ENCODE measurements at places on chromosomes 7 and 10. TPM values are rescaled to one million over a fixed set of nuclear protein-coding genes. Genes with fewer than 3 reads are reported as not detected.

DNA sequence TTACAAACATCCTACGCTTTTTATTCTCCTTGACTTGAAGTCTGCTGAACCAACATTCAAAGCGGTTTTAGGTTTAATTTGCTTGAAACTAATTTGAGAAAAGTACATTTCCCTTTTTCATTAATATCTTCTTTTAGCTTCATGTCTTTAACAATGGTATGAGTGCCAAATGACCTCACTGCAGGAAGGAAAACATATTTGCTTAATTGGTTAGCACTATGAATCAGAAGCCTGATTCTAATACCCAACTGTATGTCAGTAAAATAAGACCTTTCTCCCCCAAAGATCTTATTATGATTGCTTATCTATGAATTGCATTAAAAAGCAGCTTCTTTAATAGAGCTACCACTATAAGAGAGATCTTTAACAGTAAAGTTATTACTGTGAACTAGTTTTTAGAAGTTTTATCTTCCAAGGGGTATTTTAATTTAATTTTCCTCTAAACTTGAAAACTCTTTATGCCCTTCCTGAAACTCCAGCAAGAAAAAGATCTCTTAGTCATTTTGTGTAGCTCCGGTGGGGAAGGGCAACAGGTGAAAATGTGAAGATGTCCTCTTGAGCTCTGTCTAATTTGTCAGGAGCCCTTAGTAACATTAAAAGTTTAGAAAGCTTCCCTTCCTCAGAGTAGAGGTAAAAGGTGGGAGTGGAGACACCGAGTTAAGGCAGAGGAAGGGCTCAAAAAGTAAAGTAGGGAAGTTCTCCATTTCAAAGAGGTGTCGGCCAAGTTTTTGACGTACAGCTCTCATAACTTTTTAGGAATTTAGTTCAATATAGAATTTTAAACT is 6.1 kb downstream of the COL1A2 start:
- no peak overlapping the region for H3K4me3 ChIP-seq
- H3K4me1 ChIP-seq, result no peaks in the 10 kb centered on the region
- no peaks in the 10 kb centered on the region for H3K27me3 ChIP-seq
- no peaks in the 10 kb centered on the region for H3K36me3 ChIP-seq
- no peak for DNase-seq

Gene PAX4
- total RNA-seq, result not detected

Gene ITPRIP
- 13.5 TPM for total RNA-seq

DNA sequence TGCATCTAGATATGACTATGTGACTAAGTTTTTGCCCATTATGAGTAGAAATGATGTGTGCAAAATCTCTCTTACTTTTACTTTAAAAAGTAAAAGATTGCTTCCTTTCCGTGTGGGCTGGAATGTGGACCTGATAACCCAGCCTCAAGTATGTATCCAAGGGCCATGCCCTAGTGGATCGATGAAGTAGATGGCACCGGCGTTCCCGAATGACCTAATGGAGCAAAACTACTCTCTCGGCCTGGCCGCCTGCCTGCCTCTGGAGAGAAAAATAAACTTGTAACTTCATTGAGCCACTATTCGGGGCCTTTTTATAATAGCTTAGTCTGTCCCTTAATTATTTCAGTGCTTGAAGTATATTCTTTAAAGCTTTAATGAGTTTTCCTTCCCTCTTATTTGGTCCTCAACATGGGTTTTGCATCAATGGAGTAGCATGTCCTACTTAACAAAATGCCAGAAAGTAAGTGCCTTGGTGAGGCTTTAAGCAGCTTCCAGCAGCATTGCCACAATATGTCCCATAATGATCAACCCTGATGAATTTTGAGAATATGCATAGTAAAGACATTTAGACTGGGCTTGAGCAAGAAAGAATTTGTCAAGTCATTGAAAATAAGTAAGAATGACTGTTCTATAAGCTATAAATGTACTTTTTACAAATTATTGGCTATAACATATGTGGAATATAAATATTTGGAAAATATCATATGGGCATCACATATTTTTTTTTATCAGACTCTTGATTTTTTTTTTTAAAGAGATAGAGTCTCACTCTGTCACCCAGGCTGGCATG is 61.4 kb downstream of the PLXDC2 start:
- H3K27me3 ChIP-seq, result no peaks in the 10 kb centered on the region
- H3K27ac ChIP-seq, result no peak overlapping the region
- no peaks in the 10 kb centered on the region for H3K4me1 ChIP-seq
- H3K36me3 ChIP-seq, result no peaks in the 10 kb centered on the region
- no peak overlapping the region for H3K4me3 ChIP-seq

- H3K4me1 ChIP-seq, result no peaks in the 10 kb centered on the region
- H3K4me3 ChIP-seq, result no peak overlapping the region
- DNase-seq, result no peak
- H3K36me3 ChIP-seq, result no peaks in the 10 kb centered on the region
Measured at GRCh38 chr7:75854233-75854632, 24.6 kb upstream of the RHBDD2 start.

DNA sequence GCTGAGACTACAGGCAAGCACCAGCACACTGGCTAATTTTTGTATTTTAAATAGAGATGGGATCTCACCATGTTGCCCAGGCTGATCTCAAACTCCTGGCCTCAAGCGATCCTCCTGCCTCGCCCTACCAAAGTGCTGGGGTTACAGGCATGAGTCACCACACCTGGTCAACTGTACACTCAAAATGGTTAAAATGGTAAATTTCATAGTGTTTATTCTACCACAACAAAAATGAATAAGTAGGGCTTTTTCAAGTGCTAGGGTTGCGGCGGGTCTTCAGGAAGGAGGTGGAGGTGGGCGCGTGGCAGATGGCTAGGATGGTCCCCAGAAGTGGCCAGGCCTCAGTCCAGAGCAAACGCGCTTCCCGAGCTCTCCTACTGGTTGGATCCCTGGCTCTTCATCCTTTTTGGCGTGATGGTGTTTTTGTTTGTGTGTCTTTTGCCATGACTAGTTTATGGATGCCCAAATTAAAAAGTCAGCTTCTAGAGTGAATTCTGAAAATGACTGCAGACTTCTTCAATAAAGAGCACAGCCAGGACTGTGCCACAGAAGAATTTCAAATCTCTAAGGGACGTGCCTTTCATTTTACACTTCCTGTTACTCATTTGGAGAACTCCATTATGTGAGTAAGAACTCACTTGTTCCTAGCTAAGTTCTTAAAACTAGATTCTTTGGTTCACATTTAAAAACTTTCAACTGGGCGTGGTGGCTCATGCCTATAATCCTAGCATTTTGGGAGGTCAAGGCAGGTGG is 73.9 kb downstream of the TMEM130 start:
- no peak overlapping the region for H3K4me3 ChIP-seq
- no peaks in the 10 kb centered on the region for H3K4me1 ChIP-seq
- no peaks in the 10 kb centered on the region for H3K36me3 ChIP-seq
- no peak overlapping the region for H3K27ac ChIP-seq
- DNase-seq, result no peak
- H3K27me3 ChIP-seq, result no peaks in the 10 kb centered on the region

DNA sequence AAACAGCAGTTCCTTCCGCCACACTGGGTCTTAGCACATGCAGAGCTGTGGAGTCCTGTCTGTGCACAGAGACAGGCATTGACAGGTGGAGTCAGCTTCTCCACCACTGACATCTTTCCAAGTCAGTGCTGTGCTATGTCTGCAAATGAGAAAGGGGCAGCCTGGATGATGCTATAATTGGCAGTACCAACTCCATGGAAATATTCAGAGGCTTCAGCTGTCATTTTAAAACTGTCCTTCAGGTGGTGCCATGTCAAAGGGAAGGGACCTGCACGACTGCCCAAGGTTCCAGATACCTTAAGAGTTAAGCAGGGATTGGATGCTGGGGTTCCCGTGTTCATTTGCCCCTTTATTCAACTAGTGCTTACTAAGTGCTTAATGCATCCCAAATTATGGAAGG is 258.0 kb upstream of the PRKCQ start:
- H3K36me3 ChIP-seq, result no peaks in the 10 kb centered on the region
- H3K27me3 ChIP-seq, result no peaks in the 10 kb centered on the region
- H3K4me3 ChIP-seq, result no peak overlapping the region
- no peak overlapping the region for H3K27ac ChIP-seq
- H3K4me1 ChIP-seq, result no peaks in the 10 kb centered on the region
- no peak for DNase-seq

GRCh38 chr7:149885191-149886017 is 11.6 kb downstream of the ATP6V0E2 start:
- H3K27ac ChIP-seq, result no peak overlapping the region
- no peaks in the 10 kb centered on the region for H3K27me3 ChIP-seq
- DNase-seq, result peak; percentile 32
- peaks cover 11% of the 10 kb centered on the region for H3K4me1 ChIP-seq
- no peak overlapping the region for H3K4me3 ChIP-seq

GRCh38 chr7:108196004-108196403 is 65.8 kb upstream of the LAMB4 start:
- no peak overlapping the region for H3K4me3 ChIP-seq
- no peak overlapping the region for H3K27ac ChIP-seq
- H3K4me1 ChIP-seq, result no peaks in the 10 kb centered on the region
- no peaks in the 10 kb centered on the region for H3K36me3 ChIP-seq

Gene SAMD9
- 11.7 TPM for total RNA-seq

DNA sequence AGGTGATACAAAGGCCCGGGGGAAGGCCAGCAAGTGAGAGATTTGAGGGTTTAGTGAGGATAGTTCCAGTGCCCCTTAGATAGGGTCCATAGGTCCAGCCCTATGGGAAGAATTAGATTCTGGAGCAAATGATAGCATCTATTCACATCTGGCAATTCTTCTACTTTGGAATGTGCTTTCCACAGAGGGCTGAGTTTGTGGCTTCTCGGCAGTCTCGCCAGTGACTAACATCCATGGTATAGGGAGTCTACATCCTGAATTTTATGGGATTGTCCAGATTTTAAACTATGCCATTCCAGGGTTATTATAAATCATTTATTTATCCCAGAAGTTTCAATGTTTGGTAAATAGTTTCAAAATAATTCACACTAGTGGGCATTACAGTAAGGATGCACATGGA is 207.3 kb upstream of the ADO start:
- no peaks in the 10 kb centered on the region for H3K4me1 ChIP-seq
- H3K27ac ChIP-seq, result no peak overlapping the region
- no peak overlapping the region for H3K4me3 ChIP-seq
- no peaks in the 10 kb centered on the region for H3K27me3 ChIP-seq
- DNase-seq, result no peak
- no peaks in the 10 kb centered on the region for H3K36me3 ChIP-seq

Gene UPK3BL1
- 20.4 TPM for total RNA-seq

DNA sequence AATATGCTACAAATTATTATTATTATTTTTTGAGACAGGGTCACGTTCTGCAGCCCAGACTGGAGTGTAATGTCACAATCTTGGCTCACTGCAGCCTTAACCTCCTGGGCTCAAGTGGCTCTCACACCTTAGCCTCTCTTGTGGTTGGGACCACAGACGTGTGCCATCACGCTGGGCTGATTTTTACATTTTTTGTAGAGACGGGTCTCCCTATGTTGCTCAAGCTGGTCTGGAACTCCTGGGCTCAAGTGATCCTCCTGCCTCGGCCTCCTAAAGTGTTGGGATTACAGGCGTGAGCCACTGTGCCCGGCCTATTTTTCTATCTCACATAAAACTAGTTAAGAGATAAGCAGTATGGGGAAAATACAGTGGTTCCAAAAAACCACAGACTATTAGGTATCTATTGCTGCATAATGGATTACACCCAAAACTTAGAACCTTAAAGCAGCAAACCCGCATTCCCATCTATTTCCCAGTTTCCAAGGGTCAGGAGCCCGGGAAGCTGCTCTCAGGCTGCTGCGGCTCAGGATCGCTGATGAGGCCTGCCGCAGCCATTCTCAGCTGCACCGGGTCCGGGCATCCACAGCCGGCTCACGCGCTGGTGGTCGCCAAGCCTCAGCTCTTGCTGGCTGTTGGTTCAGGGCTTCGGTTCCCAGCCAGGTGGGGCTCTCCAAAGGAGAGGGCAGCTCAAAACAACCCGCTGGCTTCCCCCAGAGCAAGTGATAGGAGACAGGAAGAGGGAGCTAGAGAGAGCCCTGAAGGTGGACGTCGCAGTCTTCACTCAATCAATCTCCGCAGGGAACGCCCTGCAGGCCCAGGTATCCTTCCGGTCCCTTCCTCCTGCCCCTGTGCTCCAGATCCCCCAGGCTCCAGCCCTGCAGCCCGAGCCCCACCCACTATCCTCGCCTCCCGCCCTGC is 128.2 kb downstream of the UBE2H start:
- H3K4me1 ChIP-seq, result peaks cover 18% of the 10 kb centered on the region
- peak overlapping the region; percentile 58 for H3K4me3 ChIP-seq
- H3K36me3 ChIP-seq, result no peaks in the 10 kb centered on the region
- DNase-seq, result peak; percentile 76
- no peaks in the 10 kb centered on the region for H3K27me3 ChIP-seq
- H3K27ac ChIP-seq, result peak overlapping the region; percentile 63

Gene ATP6V1F
- total RNA-seq, result 49.3 TPM

Gene KCND2
- total RNA-seq, result not detected

Gene CROT
- total RNA-seq, result 4.9 TPM

- peaks cover 55% of the 10 kb centered on the region for H3K4me1 ChIP-seq
- peaks cover 6% of the 10 kb centered on the region for H3K27me3 ChIP-seq
- no peaks in the 10 kb centered on the region for H3K36me3 ChIP-seq
- H3K4me3 ChIP-seq, result no peak overlapping the region
- peak; percentile 56 for DNase-seq
Measured at GRCh38 chr7:73721377-73721817, 1.9 kb upstream of the STX1A start.

- H3K4me3 ChIP-seq, result no peak overlapping the region
- no peak for DNase-seq
- no peaks in the 10 kb centered on the region for H3K27me3 ChIP-seq
- no peaks in the 10 kb centered on the region for H3K36me3 ChIP-seq
- peaks cover 4% of the 10 kb centered on the region for H3K4me1 ChIP-seq
Measured at GRCh38 chr10:88647061-88647615, 17.1 kb upstream of the LIPF start.

DNA sequence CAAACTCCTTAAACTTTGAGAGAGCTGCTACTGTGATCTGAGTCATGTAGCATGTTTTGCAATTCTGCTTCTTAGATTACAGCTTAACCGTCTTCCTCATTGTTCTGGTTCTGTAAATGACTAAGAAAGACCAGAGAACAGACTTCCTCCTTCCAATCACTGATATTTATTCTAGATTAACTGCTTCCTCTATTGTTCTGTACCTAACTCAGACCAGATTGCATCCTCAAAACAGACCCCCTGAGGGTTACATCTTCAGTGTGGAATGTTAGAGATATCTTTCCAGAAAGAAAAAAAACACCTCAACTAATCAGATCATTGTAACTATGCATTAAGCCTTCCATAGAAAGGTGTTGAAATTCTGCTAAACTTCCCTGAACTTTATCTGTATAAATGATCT is 5.7 kb upstream of the PIP start:
- no peak overlapping the region for H3K4me3 ChIP-seq
- H3K4me1 ChIP-seq, result no peaks in the 10 kb centered on the region
- no peak overlapping the region for H3K27ac ChIP-seq
- H3K36me3 ChIP-seq, result no peaks in the 10 kb centered on the region
- no peaks in the 10 kb centered on the region for H3K27me3 ChIP-seq
- DNase-seq, result no peak

DNA sequence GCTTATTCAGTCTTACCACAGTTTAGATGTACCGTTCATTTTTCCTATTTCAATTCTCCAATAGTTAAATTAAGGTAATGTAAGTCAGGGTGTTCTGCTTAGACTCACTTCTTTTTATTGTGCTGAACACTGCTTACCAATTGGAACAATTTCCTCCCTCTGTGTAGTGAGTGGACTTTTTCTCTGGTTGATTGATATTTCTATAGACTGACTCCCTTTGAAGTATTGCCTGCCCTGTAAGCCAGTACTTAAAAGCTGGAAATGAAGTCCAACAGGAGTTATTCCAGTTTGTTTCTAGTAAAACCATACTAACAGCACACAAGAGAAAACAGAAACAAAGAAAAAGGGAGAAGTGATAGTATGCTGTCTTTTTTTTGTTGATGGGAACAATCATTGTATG is 1674.9 kb downstream of the REEP3 start:
- H3K4me1 ChIP-seq, result no peaks in the 10 kb centered on the region
- no peaks in the 10 kb centered on the region for H3K36me3 ChIP-seq
- H3K4me3 ChIP-seq, result no peak overlapping the region
- no peak for DNase-seq

Gene INHBA
- 4.8 TPM for total RNA-seq

All from stomach (tissue), 19 donors.